HCEC 1CT (cell line): ENCODE measurements at places on chromosomes 16 and 17.

DNA sequence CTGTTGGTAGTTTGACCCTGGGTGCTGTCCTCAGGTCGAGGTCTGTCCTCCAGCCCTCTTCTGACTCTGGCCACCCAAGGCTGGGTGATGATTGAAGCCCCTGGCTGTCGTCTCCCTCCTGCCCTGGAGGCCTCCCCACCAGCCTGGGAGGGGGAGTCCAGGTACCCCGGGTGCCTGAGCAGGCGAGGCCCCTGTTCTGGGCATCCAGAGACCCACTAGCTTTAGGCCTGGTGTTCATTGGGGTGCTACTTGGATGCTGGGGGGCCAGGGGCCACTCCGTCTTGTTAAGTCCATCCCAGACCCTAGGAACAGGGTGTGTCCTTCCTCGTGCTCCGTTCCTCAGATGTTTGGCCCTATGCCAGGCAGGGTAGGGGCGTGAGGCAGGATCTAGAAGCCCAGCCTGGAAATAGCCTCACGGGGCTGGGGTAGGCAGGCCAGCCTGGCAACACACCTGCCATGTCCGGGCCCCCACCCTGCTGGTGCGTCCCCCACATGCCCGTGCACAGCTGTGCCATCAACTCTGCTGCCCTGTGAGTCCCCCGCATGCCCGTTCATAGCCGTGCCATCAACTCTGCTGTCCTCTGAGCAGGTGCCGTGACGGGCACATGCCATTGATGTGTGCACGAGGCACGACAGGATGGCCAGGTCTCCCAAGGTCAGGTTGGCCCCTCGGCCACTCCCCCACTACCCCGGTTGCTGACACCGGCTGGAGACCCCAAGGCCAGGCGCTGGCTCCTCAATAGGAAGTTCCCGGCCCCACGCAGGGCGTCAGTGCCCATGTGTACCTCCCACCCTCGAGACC is 36.9 kb downstream of the GINS2 start:
- no peak for DNase-seq

GRCh38 chr16:87790292-87791100 is 24.7 kb upstream of the KLHDC4 start:
- DNase-seq: no peak

DNA sequence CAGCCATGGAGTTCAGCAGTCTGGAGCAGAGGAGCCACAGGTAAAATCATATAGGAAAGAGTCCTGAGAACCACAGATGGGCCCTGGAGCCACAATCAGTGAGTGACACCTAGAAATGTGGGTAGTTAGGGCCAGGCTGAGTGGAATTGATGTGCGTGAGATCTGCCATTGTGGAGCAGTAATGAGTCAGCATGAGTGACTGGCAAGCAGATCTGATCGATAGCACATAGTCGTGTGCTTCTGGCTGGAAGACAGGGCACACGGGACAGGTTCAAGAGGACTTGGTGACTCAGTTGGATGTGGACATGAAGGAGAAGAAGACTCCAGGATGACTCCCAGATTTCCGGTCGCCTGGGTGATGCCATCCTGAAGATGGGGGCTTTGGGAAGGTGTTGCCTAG is 12.3 kb downstream of the ADORA2B start:
- no peak for DNase-seq

GRCh38 chr16:2206780-2207433 is 1.7 kb downstream of the MLST8 start:
- no peak for DNase-seq

DNA sequence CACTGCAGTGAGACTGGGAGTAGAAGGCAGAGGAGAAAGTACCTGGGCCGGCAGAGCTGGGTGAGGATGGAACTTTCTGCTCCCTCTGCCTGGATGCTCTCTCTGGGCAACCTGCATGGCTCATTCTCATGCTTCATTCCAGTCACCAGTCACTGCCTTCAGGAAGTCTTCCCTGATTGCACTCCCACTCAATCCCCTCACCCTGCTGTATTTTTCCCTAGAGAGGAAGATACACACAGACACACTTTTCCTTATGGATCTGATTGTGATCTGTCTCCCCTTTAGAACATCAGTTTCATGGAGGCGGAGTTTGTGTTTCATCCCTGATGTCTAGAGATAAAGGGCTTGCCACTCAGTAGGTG is 44.9 kb downstream of the MEAK7 start:
- DNase-seq: no peak

DNA sequence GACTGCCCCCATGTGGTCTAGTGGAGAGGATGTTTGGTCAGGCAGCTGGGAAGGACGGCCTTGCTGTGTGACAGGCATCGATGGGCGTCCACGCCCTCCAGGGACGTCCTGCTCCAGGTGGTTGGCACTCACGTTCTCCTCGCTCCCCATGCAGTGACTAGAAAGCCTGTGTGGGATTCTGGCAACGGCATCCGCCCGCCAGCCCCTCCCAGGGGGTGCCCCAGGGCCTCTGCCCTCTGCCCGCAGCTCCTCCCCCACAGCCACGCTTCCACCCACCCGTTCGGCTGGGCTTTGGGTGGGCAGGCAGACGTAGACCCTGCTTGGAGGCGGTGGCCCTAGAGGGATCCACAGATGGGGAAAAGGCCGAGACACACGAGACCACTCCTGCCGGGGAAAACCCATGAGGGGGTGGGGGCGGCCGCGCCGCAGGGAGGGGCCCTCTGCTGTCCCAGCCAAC is 4.7 kb upstream of the IL17C start:
- DNase-seq: no peak

- DNase-seq: no peak
Measured at GRCh38 chr17:35799942-35800341, 4.5 kb upstream of the MMP28 start.

DNA sequence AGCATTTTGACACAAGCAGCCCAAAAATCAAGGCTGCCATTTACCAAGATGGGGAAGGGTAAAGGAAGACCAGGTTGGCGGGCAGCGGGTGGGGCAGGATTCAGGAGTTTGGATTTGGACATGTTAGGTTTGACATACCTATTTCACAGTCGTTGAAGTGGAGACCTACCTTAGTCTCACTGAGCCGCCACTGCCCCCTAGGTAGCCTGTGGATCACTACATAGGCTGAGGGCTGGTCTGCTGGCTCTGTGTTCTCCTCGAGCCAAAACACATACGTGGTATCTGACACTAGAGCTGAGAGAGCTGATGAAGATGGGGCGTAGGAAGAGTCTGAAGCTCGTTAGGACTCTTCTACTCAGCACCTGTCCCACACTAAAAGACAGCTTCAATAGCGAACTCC is 115.1 kb downstream of the HIC1 start:
- no peak for DNase-seq

- no peak for DNase-seq
Measured at GRCh38 chr16:57685633-57686032, 9.0 kb upstream of the DRC7 start.

DNA sequence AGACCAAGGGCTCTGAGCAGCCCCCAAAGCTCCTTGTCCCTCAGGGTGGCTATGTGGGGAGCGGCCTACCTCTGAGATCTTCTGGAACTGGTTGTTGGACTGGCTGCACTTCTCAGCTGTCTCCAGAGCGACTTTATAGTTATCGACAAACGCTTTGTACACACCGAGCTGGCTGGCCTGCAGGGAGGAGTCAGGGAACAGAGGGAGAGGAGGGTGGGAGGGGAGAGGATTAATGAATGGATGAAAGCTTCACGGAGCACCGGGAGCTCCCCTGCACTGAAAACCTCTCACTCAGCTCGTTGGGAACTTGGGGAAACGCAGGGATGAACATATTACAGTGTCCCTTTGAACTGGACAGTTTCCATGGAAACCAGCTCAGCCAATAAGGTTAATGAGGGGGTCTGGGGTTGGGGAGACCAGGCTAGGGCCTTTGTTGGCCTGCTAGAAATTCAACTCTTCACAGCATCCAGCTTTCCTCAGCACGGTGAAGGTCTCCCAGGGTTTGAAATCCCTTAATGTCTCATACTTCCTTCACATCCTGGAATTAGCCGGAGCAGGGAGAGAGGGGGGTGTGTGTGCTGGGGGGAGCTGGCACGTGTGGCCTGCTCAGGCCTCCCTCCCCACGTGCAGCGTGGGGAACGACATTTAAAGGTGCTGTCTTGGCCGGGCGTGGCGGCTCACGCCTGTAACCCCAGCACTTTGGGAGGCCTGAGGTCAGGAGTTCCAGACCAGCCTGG is 86.7 kb downstream of the TIMM22 start:
- no peak for DNase-seq

DNA sequence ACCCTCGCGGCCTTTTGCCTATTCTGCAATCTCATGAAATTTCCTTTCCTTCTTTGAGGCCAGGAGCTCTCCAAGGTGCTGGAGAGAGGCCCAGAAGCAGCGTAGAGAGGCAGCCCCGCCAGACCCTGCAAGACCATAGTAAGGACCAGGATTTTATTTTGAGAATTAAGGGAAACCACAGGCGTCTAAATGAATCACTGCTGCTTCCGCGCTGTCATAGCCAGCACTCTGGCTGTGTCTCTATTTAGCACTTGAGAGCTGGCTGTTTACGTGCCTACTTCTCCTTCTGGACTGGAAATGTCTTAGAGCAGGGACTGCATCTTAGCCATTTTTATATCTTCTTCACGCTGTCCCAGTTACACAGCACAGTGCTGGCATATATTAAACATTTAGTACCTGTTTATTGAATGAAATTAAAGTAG is 37.6 kb upstream of the PIRT start:
- DNase-seq: no peak

GRCh38 chr17:14072881-14073280 is 3.6 kb downstream of the COX10 start:
- DNase-seq: no peak

DNA sequence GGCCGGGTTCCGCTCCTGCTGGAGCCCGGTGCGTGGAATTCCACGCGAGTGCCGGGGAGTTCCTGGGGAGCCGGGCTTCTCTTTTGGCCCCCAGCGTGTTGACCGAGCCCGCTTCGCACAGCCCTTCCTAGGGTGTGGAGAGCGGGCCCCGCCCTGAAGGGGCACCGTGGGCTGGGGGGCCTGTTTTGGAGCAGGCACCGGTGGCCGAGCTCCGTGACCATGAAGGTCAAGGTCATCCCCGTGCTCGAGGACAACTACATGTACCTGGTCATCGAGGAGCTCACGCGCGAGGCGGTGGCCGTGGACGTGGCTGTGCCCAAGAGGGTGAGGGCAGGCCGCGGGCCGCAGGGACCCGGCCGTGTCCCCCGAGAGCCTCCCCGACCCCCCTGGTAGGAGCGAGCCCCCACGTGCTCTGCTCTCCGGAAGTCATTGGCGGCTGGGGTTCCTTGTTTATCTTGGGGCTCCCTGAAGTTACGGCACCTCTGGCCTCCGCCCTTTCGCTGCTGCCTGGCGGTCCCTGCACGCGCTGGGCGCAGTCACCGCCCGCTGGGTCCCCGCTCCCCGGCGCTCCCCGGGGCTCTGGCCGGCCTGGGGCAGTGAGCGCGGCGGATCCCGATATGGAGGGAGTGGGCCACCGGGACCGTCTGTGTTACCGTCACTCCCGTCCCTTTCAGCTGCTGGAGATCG is 528 bp downstream of the HAGHL start:
- DNase-seq: peak; percentile 42

- no peak for DNase-seq
Measured at GRCh38 chr17:77526259-77526711, 385.5 kb downstream of the SEC14L1 start.

DNA sequence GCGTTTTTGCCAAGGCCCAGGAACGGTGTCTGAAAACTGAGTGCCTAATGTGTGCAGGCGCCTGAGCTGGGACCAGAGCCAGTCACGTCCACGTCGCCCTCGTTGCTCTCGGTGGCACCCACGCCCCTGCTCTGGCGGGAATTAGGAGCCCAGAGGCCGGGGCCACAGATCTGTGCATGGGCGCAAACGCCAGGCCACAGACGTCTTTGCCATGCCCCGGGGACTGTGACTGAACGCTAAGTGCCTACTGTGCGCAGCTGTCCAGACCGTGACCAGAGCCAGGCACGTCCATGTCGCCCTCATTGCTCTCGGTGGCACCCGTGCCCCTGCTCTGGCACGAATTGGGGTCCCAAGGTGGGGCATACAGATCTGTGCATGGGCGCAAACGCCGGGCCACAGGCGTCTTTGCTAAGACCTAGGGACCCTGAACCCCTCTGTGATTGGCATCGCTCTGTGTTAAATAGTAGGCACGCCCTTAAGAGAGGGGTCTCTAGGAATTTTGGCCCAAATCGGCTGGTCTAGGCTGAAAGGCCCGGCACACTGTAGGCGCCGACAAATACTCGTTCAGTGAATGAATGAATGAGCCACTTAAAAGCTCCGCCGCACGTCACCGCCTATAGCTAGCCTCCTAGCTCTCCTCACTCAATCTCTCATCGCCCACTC is 827 bp upstream of the UBALD1 start:
- no peak for DNase-seq

DNA sequence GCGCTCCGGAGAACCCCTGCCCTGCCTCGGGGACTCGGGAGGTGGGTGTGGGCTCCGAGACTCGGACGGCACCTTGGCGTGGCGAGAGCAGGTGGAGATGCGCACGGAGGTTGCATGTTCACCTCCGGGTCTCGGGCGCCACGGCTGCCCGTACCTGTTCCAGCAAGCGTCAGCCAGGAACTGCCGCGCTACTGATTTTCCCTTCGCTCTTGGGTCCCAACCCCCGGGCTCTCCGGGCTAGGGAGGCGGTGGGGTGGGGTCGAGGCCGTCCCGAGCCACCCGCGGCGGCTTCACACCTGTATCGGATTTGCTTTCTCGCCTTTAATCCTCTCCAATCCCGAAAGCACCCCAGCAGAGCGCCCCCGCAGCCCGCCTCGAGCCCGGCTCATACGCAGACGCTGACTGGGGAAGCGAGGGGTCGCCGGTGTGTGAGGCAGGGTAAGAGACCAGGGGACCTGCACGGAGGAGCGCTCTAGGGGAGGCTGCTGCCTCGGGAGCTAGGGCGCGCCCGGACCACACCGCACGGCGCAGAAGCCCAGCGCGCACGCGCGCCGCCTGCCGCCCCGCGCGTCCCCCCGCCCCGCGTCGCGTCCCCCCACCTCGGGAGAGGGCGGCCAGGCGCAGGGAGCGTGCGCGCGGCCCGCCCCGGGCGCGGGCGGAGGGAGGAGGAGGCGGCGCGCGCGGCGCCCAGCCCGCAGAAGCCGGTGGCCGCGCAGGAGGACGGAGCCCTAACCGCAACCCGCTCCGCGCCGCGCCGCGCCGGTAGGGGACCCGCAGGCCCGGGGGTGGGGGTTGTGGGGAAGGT is at the start of gene DUSP14:
DUSP14 (plus strand) TSS at position 695 of the 805 bp plus-strand sequence. CDS start 22,382 bp downstream, outside the sequence.
- DNase-seq: peak; percentile 76

DNA sequence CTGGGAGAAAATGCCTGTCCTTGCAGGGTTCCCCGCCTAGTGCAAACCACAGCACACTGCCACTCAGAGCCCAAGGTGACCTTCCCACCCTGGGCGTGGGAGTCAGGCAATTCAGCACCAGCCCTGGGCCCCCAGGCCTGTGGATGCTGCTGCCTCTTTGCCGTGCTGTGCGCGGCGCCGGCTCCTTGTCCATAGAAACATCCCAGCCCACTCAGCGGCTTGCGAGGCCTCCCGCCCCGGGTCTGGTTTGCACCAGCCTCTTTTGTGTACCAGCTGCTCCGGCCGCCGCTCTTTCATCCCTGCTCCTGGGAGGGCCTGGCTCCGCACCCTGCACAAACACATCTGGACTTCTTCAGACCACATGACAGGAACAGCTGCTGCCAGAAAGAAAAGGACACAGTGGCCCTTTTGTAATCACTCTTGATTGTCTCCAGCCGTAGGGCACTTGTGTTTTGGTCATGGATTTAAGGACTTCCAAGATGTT is 75.4 kb upstream of the SDK2 start:
- no peak for DNase-seq

- peak; percentile 5 for DNase-seq
Measured at GRCh38 chr17:9021158-9021991, at the start of gene NTN1. Gene NTN1, plus strand, starts transcription at chr17:9021510. Its CDS starts 864 bp downstream, at chr17:9022374.

GRCh38 chr16:86362155-86362849 is 148.0 kb upstream of the FOXF1 start:
- peak; percentile 14 for DNase-seq

- DNase-seq: peak; percentile 83
Measured at GRCh38 chr17:42655528-42655927, 3.6 kb upstream of the TUBG2 start.

GRCh38 chr17:6912110-6913051 is 80.9 kb upstream of the TEKT1 start:
- DNase-seq: no peak
